ENCODE measurements at places on chromosomes 3 and 15.
A peak's percentile ranks its signal among the peaks of the same experiment; 100 is the strongest.

DNA sequence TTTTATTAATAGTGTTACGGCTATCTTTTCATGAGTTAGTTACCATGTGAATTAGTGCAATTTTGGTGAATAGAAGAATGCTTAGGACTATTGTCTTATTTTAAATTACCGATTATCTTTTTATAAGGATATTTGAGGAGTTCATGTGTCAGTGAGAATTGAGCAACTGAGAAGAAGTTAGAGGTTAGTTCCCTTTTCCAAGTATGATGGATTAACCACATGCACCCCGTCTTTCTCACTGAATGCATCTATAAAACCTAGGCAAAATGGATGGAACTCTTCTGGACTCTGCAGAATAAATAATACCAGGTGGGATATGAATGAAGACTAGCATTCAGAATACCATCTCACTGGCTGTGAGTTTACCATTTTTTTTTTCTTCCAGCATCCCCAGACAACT is 74.3 kb downstream of the TCF12 start:
- peak; percentile 34 for DNase-seq

DNA sequence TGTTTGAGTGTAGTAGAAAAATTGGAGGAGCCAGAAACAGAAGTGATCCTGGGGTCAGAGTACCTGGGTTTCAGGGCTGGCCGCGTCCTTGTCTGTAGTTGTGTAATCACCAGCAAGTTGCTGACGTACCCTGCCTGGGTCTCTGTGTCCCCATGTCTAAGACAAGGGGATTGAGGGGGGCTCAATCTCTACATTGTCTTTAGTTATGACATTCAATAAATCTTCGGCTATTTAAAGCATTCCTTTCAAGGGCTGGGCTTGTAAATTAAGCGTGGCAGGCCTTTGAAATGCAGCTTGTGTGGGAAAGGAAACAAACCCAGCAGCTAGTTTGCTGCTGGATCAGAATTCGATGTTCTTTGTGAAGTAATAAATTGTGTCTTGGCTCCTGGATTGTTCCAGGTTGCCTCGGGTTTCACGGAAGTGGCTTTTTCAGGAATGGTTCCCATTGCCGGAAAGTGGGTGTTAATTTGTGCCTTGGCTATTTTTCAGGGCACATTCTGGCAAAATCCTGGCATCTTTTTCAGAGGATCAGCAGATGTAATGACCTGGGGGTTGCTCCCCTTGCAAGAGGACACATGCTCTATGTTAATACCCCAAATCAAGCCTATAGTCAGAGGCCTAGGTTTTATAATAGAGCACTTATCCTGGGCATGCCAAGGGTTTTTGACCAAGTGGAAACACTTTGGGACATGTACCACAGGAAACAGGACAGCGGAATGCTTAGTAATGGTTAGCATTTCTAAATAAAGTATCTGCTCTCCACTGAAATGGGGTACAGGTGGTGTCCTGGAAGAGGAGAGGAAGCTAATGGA is 294.8 kb upstream of the NR2E3 start:
- no peak for DNase-seq

DNA sequence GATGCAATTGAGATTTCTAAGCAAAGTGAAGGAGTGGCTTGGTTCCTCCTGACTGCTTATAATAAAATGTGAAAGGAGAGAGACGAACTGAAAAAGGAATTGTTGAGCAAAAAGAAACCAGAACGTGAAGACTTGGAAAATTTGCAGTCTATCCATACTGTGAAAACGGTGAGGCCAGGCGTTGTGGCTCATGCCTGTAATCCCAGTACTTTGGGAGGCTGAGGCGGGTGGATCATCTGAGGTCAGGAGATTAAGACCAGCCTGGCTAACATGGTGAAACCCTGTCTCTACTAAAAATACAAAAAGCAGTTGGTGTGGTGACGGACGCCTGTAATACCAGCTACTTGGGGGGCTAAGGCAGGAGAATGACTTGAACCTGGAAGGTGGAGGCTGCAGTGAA is 56.7 kb upstream of the TSPAN3 start:
- no peak for DNase-seq

GRCh38 chr3:186640473-186640818 is 247 bp downstream of the FETUB start:
- DNase-seq, result no peak

DNA sequence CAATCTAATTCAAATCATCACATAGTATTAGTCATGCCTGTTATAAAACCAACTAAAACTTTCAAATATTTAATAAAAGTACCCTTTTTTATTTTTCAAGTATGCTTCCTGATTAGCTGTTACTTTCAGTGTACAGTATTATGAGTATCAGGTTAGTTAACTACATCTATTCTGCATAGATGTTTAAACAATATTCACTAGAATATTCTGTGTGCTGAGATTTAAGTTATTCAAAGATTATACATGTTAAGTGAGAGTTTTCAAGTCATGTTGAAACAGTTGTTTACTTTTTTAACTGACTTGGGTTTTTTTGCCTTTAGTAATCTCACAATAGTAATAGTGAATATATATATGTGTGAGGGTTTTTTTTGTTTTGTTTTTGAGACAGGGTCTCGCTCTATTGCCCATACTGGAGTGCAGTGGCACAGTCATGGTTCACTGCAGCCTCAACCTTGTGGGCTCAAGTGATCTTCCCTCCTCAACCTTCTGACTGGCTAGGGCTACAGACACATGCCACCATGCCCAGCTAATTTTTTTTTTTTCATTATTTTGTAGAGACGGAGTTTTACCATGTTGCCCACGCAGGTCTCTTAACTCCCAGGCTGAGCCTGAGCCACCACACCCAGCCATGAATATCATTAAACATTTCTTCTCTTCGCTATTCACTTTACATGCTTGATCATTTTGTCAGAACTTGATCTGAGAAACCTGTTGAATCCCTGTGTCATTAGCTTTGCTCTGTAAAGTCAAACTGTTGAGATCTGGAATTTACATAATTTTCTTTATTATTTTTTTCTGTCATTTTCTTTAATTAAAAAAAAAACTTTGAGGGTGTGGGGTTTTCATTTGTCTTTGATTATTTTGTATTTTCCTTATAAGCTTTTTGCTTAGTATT is 286.2 kb upstream of the UBE2E1 start:
- DNase-seq, result no peak

DNA sequence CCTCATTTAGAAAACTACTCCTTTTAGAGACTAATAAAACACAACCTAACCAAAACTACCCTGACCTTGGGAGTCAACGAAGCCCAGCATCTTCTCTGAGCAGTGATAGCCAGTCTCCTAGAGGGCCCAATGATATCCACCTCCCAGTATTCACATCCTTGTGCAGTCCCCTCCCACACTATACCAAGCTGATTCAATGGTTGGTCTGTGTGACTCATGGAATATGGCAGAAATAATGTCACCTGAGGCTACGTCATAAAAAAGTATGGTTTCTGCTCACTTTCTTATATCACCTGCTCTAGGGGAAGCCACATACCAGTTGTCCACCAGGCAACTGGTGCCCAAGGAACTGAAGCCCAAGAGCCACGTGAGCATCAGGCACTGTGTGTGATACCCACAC is 21.4 kb upstream of the USF3 start:
- DNase-seq, result no peak

- DNase-seq, result no peak
Measured at GRCh38 chr3:115388811-115389210, 234.5 kb upstream of the GAP43 start.

DNA sequence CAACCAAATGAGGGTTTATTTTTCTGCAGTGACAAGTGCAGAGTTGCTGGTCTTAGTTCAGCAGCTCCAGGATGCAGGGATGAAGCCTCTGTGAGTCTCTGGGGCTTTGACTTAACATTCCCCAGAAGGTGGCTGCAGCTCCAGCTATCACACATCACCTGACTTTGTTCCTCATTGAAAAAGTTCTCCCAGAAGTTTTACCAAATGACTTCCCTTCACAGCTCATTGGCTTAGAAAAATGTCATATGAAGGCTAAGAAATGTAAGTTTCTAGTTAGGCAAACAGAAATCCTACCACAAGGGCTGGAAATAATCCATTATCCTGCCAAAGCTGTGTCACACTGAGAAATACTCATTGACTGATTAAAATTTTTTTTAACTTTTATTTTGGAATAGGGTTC is 184.9 kb downstream of the MINAR1 start:
- no peak for DNase-seq

- no peak for DNase-seq
Measured at GRCh38 chr3:193129607-193130006, 111.4 kb upstream of the PLAAT1 start.

DNA sequence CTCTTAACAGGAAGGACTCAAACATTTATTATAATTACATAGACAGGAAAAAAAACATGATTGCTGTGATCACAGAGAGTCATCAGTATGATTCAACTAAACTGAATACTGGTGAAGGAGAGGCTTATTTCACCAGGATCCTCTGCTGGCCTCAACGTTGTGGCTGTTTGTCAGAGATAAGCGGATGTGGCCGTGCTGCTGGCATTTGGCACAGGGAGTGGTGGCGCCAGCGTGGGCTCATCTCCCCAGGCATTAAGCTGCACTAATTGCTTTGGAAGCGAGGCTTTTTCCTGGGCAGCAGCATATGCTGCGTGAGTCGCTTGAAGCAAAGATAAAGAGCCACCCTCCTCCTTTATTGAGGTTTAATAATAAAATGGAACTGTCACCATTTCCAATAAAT is 306.7 kb downstream of the LRTM1 start:
- no peak for DNase-seq

DNA sequence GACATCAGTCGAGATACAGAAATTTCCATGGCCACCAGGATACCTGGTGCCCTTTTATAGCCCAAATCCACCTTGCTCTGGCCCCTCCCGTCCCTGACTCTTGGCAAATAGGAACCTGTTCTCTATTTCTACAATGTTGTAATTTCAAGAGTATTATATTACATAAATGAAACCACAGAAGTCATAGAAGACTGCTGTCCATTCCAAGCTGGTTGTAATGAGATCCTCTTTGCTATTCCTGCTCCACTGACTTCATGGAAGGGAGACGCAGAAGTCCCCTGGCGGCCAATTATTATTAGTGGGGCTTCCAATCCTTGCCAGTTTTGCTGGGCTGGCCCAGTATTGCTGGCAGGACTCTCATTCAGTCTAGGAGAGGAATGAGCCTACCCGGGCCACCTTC is 26.6 kb downstream of the DCP1A start:
- no peak for DNase-seq

DNA sequence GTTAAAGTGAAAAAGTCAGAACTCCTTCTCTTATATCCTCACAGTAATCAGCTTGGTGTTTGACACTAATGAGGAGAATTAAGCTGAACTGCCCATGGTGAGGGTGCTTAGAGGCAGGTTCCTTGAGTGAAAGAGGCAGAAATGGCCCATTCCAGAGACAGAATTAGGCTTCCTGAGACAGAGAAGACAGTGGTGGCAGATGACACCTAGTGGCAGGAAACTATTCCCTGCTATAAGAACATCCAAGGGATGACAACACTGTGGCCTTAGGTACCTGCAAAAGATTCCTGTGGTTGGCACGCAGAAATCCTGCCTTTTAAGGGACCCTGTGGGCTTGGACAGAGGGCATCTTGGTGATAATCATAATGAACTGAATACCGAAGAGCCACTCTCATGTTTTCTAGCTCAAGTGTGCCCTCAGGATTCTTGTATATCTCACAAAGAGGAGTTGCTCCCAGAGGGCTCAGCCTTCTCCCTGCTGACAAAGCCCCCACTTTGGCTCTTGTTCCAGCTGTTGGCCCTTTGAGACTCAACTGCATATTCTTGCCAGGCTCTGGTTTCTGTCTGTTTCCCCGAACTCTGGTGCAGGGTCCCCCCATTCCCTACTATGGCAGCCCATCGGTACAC is 56.0 kb downstream of the KBTBD12 start:
- peak; percentile 32 for DNase-seq

- DNase-seq, result no peak
Measured at GRCh38 chr3:167382155-167382554, 2.1 kb upstream of the ZBBX start.

GRCh38 chr15:48595981-48596380 is 49.5 kb downstream of the FBN1 start:
- no peak for DNase-seq

DNA sequence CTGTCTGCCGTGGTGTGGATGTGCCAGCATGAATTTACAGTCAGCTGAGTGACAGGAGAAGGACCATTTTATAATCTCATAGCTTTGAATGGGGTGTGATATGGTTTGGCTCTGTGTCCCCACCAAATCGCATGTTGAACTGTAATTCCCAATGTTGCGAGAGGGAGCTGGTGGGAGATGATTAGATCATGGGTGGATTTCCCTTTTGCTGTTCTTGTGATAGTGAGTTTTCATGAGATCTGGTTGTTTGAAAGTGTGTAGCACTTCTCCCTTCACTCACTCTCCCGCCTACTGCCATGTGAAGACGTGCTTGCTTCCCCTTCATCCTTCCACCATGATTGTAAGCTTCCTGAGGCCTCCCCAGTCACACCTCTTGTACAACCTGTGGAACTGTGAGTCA is 111.9 kb upstream of the CHD2 start:
- DNase-seq, result no peak

GRCh38 chr3:5292512-5292911 is 105.0 kb downstream of the EDEM1 start:
- no peak for DNase-seq

DNA sequence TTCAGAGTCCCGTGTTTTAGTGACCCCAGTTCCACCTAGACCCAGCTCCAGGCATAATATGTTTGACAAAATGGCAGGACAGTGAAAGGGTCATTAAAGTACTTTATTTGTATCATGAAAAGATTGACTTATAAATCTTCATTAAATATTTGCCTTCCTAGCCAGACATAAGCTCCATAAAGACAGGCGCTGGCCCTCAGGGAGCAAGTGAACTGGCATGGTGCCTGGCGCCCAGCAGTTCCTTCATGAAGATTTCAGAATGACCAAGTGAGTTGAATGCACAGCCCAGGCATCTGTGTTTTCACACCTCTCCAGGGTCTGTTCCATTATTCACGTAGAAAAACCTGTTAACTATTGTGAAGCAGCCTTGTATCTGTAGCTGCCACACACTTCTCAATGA is 166.2 kb downstream of the GAP43 start:
- no peak for DNase-seq

DNA sequence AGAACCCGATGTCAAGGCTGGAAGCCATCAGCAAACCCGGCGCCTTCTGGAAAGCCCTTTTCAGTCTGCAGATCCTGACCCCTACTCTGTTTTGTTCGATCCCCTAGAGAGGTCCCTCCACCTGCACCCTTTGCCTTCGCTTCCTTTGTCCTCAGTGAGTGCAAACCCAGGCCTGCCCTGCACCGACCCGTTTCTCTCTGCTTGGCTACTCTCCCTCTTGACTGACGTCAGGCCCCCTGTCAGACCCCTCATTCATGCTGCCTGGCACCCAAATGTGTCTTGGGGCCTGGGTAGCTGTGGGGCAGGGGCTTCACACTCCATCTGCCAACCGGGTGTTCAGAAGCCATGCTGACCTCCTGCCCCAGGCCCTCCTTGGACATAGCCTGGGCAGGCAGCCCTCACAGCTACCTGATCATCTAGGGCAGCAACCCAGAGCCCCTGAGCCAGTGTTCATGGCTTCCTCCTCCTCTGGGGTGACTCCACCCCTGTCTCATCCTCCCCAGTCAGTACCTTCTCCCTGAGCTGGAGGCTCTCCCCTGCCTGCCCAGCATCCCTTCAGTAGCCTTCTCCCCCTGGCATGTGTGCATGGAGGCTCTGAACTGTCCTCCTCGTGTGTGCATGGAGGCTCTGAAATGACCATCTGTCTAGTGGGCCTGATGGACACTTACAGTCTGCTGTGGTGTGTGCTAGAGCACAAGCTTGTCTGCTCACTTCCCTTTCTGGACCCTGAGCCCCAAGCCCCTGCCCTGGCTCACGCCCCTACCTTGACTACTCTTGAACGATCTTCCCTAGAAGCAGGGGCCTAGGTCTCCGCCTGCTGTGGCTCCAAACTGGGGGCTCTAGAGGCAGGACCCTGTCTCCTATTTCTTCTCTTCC is 69.4 kb downstream of the EXOG start:
- no peak for DNase-seq

Data from bone marrow (tissue), 2 donors.